Right lung (tissue), 10 donors: ENCODE measurements at places on chromosomes 11 and 22. TPM values are rescaled to one million over a fixed set of nuclear protein-coding genes. Genes with fewer than 3 reads are reported as not detected.

Gene HBE1
- 7.5 TPM for polyA plus RNA-seq

Gene OMP
- 0.39 TPM for polyA plus RNA-seq

- no peak for DNase-seq
Measured at GRCh38 chr11:42947405-42947804, 364.4 kb upstream of the API5 start.

Gene RASGRP2
- 10.7 TPM for polyA plus RNA-seq

Gene KRTAP5-1
- polyA plus RNA-seq: not detected

Gene UBQLNL
- polyA plus RNA-seq: 1.5 TPM

- DNase-seq: peak; percentile 42
Measured at GRCh38 chr11:13644997-13645687, 23.3 kb upstream of the FAR1 start.

DNA sequence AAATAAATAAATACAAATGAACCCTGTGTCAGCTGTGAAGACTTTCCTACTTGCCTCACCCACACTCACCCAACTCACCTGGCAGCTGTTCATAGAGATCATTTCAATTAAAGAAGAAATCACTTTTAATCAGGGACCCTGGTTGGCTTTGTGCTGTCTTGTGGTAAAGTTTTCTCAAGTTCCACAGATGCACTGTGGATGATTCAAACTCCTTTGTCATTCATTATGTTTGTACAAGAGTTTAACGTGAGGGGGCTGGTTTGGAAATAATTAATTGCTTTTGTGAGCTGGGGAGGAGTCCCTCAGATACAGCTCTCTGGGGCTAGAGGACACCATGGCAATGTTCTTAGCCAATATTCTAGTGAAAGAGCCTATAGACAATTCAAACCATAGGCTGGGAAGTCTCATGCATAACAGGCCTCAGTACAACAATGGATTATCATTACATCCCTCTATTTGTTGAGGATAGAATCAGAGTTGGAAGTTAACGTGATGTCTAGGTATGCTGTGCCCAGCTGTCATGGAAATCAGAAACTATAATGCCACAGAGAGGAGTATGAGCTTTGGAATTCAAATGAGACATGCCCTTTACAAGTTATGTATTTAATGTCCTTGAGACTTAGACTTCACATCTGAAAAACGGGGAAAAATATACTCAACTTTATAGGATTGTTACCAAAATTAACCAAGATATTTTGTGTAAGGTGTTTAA is 698.5 kb downstream of the KCNA4 start:
- no peak for DNase-seq

Gene SLC6A5
- not detected for polyA plus RNA-seq

Gene OR51B5
- polyA plus RNA-seq: 0.42 TPM

DNA sequence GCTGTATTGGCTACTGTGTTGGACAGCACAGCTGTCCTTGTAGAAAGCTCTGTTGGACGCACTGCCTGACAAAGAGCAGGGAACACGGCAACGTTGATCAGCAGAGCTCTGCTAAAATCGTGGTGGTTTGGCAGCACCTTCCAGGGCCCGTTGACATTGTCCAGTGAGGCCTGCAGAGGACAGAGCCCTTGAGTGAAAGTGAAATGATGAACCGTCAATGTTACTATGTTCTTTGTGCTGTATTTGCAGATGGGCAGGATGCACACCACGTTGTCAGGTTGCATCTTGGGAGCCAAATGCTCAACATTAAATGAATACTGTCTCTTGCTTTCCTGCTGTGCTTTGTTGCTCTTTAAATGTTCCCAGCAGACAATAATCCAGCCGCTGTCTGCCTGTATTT is 69.7 kb downstream of the NELL1 start:
- no peak for DNase-seq
